Stimulated activated CD4-positive, alpha-beta T cell treated with anti-CD3 and anti-CD28 coated beads, Interleukin-1b, Interleukin-23, amount 100 ng/mL, for 48 hours (primary cell): ENCODE measurements at places on chromosomes 3 and 15.

GRCh38 chr3:142285083-142285517 is 59.7 kb upstream of the GK5 start:
- DNase-seq = no peak

DNA sequence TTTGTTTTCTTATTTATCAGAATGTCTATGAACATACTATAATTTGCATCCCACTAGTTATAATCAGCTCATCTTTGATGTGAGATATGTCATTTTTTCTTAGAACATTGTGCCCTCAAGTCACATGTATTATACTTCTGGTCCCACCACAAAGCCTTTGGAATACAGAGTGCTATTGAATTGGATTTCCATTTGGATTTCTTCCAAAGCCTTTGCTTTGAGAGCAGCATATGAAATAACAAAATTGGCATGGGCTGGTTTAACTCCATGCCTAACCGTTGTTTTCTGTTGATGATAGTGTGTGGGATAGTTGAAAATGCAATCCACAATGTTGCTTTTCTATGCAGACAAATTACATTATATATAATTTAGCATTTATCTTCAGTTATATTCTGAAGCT is 284.5 kb upstream of the PLSCR5 start:
- DNase-seq = no peak

DNA sequence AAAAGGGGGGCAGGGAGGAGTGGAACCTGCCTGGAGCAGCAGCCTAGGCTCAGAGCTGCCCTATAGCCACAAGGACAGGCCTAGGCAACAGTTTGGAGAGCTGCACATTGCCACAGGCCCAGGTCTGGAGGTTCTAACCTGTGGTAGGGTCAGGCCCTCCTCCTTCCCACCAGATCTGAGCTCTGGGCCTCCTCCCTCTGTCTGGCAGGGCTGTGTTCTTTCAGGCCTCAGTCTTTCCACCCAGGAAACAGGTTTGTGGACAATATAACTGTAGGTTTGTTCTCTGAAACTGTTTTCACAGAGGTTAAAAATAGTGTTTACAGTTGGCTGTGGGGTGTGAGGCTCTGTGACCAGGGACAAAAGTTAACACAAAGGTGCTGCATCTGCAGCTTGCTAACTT is 9.0 kb upstream of the CAMKV start:
- DNase-seq = no peak

DNA sequence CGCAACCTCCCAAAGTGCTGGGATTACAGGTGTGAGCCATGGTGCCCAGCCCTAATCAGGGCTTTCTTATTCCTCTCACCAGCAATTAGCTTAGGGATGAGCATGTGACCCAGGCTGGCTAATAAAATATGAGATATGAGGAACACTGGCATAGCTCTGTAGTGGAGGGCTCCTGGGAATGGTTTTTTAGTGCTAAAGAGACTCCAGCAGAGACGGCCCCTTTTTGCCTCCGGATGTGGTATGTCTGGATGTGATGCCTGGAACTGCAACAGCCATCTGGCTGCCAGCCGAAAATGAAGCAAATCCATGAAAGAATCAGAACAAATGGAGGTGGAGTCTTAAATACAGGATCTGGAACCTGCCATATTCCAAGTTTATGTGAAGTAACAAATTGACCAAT is 69.1 kb upstream of the MAGI1 start:
- no peak for DNase-seq

DNA sequence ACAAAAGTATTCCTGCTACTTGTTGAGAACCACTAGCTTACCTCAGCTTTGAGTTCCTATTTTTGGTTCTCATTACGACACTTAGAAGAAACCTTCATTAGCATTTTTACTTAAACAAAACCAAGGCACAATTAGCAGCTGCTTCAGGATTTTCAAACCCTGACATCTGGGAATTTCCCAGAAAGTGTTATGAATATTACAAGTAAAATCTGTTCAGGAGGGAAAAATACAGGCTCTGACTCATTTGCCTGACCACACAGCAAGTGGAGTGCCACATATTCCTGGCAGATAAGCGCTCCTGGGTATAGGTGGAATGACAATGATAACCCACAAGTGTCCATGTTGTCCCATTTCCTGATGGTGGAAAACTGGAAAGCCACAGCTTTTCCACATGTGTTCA is 10.3 kb upstream of the RFTN1 start:
- DNase-seq = no peak

- no peak for DNase-seq
Measured at GRCh38 chr3:190303884-190304283, 18.4 kb downstream of the CLDN1 start.

- no peak for DNase-seq
Measured at GRCh38 chr3:97658668-97659285, 105.8 kb upstream of the ARL6 start.

GRCh38 chr3:3771094-3771493 is 28.1 kb upstream of the LRRN1 start:
- no peak for DNase-seq

DNA sequence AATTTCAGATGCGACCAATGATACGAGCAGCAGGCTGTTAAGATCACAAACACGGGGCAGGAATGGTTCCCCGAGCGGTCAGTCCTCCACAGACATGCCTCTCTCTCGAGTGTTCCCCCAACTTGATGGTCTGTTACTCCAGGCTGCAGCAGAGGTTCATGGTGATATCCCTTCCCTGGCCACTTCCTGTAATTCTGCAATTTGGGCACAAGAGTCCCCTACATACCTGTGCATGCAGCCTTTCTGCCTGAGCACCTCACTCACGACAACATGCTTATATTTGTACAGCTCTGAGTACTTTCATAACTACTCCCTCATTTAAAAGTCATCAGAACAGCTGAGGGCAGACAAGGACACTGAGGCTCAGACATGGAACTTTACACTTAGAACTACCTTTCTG is 408.1 kb upstream of the NR2F2 start:
- DNase-seq = no peak

DNA sequence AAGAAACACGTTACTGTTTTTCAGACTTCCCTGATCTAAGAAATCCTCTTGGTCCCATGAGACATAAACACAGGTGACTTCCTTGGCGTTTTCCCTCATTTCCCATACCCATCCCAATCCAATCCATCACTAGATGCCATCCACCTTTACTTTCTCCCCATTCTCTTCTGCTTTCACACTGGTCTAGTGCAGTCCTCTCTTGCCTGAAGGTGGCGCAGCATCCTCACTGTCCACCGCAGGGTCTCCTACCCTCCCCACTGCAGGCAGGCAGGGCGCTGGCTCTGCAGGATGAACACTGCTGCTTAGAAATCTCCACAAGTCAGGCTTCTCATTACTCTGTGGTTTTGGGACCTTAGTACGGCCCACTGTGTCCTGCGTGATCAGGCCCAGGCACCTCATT is 58.2 kb downstream of the RAB7A start:
- DNase-seq = peak; percentile 66

- DNase-seq = no peak
Measured at GRCh38 chr15:76431971-76432370, 95.4 kb downstream of the ISL2 start.

- no peak for DNase-seq
Measured at GRCh38 chr3:135017003-135017893, 222.2 kb downstream of the EPHB1 start.

GRCh38 chr3:23094890-23095462 is 108.2 kb upstream of the UBE2E2 start:
- DNase-seq = no peak

DNA sequence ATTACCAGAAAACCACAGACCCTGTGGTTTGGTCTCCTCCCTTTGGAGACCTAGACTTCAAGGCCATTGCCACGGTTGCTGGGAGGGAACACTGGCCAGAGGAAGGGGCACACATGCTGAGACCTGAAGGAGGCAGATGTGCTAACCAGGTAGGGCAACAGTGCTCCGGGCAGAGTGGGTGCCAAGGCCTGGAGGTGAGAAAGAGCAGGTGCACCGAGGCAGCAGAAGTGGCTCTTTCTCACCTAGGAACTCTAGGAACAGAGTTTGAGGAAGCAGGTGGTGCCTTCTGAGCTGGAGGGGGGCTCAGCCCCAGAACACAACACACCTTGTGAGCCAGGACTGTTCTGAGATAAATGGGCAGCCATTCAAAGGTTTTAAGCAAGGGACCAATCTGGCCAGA is 106.1 kb downstream of the MEGF11 start:
- no peak for DNase-seq

DNA sequence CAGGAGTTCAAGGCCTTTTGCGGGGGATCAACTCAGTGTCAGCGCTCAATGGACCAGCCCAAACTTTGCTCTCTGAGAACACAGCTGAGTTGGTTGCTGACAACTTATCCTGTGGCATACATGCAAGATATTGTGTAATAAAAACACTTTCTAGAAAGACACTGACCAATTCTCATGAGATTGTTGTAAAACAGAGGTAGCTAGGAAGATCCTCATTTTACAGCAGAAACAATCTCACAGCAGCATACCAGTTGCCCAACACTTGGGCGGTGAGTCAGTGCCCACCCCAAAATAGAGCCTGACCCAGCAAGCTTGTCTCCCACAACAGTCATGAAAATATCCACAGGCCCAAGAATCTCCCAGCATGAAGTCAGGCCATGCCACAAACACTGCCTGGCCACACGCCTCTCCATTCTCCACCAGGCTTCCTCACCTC is 18.2 kb downstream of the KLHL6 start:
- DNase-seq = no peak

DNA sequence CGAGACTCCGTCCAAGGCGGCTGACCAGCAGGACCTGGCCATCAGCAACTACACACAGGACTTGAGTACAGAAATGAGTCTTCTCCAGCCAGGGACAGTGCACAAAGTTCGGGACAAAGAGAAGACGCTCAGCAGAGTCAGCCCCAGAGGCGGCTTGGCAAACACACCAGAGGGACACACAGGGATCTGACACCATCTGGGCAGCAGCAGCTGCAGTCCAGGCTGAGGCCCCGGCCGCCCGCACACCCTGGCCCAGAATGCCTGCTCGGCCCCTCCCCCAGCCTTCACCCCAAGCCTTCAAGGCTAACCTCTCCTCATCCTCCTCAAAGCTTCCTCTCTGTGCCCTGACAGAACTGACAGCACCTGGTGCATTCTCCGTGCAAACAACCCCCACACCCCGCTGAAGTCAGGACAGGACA is 61.1 kb downstream of the XXYLT1 start:
- no peak for DNase-seq

DNA sequence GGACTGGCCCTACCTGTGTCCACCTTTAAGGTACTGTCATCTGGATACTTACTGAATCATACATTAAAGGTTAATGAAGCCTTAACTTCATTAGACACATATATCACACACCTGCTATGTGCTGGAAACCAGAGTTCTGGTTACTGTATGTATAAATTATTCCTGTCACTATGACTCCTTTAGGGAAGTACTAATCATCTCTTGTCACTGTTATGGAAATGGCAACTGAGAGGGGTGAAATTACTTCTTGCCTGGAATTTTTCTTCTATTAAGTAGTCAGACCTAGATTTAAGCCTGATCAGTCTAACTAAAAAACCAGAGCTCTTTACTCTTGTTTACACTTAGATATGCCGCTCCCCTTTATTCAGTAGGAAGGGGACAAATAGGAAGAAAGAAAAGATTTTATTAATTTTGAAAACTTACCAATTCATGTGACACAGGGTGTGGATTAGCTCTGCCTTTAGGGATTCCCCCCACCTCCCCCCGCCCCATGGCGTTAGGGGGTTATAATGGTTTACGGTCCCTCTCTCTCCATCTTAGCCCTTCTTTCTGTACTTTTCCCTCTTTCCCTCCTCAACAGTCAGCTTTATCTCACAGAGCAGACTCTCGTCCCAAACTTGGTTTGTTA is 152.5 kb downstream of the KLHL25 start:
- no peak for DNase-seq

GRCh38 chr15:90893175-90894090 is 9.1 kb downstream of the FES start:
- DNase-seq = no peak

DNA sequence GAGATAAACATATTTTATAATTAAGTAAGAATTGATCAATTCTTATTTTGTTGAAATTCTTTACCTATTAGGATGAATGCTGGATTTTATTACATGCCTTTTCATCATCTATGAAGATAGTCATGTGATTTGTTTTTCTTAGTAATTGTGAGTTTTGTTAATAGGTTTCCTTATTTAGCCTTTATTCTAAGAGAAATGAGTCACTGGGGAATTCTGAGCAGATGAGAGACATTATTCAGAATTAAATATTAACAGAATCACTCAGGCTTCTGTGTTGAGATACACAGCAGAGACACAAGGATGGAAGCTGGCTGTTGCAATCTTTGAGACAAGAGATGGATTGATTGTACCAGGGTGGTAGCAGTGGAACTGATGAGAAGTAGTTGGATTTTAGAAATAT is 7.4 kb upstream of the ANO10 start:
- DNase-seq = no peak

- no peak for DNase-seq
Measured at GRCh38 chr3:127159543-127159942, 33.4 kb upstream of the PRR23E start.

DNA sequence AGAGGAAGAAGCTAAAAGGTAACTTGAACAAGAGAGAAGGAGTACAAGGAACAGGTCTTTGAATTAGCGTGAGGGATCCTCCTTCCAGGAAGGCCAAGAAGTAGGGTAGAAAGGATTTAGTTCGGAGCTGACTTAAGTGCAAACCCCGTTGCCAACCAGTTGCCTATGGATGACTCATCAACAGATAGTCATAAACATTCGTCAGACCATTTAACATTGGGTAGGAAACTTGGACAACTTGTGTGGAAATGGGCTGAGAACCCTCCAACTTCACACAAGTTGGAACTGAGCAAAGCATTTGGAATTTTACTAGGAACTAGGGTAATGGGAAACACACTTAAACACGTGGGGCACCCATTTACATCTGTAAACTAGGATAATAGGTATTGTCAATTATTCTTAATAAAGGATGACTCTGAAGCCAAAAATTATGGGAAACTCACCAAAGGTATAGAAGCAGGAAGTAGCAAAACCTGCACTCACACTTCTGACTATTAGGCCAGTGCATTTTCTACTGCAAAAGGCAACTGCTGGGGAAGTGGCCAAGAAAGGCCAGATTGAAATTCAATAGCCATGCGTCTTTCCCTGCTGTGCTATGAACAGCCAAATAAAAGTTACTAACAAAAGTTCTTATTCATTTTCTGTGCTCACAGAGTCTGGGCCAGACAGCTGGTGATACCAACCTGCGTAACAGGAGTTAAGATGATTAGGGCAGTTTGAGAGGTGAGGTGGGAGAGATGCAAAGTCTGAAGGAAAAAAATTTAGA is 174.5 kb upstream of the TMC3 start:
- no peak for DNase-seq

DNA sequence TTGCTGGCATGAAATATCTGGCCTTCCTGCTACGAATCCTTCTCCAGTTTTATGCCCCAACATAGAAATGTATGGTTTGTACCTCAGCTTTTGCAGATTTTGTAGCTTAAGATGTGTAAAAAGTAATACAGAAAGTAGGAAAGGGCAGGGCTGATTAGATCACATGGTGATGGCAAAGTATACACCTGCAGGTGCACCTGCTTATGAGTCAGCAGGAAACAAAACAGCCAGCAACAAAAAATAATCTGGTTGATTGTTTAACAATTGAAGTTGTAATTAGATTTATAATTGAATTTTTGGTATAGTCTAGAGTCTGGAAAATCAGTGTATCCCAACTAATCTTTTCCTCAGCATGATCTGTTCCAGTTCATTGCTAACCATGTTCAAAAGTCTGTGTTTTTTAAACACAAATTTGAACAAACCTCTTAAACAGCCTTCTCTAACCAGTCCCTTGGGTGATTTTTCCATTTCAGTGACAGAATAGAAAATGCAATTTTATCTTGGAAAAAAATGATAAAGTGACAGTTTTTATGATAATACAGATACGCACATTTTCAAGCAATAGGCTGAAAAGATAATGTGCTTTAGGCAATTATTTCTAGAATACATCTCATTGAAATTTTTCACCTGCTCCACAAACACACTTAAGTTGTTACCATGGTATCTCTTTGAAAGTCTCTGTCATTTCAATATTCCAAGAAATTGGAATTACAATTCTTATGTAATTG is 477.4 kb downstream of the NAALADL2 start:
- DNase-seq = no peak
